A549 (cell line): ENCODE measurements at places on chromosomes 7 and 10.

- DNase-seq: no peak
Observed at GRCh38 chr7:39210362-39210761, 232.7 kb downstream of the POU6F2 start.

DNA sequence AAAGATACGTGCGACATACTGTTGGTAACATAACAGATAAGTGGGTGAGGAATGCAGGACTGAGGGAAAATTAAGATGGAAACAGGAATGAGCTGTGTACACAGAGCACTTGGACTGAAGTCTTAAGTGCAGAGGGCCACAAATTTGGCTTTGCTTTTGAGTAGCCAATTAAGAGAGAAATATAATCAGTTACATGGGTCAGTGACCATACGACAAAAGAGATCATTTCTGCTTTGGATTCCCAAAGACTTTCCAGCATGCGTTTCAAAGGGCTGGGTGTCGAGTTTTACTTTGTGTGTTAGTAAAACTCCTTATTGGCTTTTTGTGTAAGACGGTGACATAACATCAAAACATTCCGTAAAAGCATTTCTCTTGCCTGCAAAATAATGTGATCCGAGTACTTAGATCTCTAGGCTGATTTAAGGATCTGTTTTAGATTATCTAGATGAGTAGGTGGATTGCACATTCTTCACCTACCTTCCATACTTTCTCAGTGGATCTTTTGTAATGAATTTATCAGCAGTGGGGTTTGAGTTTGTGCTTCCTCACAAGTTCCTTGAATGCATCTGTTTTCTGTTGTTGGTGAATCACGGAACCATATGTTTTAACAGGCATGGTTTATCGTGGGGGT, 7.5 kb downstream of the RABGEF1 start:
- no peak for DNase-seq

- DNase-seq: no peak
Observed at GRCh38 chr7:69285854-69286253, 312.4 kb upstream of the AUTS2 start.

DNA sequence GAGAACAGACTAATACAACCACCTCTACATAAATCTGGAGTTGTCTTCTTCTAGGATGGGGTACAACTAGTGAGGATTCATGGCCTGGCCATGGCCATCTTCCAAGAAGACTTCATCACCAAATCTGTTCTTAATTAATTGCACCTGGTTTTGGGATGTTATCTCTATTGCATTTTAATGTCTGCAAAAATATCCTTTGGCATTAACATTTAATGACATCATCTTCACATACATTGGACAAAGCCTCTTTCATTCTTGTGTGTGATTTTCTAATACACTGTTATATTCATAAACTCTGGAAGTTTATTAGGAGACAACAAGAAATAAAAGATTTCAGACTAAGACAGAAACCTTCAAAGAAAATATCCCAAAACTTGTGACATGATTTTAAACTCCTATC, 124.2 kb upstream of the ABCB5 start:
- DNase-seq: no peak

- DNase-seq: no peak
Observed at GRCh38 chr7:113176836-113177235, 58.5 kb upstream of the SMIM30 start.

GRCh38 chr10:14670551-14671240, 104.0 kb downstream of the FAM107B start:
- DNase-seq: peak; percentile 80

DNA sequence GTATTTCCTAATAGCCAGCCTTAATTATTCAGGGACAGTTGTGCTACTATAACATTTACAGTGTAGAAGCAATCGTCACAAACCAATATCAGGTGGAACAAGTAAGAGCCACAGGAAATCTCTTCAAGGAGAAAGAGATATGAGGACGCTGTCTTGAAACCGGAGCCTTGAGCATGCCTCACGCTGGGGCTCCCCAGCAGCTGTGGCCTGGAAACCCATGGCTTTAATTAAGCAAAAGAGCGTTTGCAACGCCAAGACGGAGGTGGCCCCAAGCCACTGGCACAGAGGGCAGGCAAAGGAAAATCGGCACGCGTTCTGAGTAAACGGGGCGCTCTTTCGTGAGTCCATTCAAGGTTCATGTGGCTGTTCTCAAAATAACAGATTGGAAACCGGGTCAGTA, 84.4 kb downstream of the C10orf90 start:
- no peak for DNase-seq

- no peak for DNase-seq
Observed at GRCh38 chr10:129467359-129468064, 471 bp downstream of the MGMT start.

DNA sequence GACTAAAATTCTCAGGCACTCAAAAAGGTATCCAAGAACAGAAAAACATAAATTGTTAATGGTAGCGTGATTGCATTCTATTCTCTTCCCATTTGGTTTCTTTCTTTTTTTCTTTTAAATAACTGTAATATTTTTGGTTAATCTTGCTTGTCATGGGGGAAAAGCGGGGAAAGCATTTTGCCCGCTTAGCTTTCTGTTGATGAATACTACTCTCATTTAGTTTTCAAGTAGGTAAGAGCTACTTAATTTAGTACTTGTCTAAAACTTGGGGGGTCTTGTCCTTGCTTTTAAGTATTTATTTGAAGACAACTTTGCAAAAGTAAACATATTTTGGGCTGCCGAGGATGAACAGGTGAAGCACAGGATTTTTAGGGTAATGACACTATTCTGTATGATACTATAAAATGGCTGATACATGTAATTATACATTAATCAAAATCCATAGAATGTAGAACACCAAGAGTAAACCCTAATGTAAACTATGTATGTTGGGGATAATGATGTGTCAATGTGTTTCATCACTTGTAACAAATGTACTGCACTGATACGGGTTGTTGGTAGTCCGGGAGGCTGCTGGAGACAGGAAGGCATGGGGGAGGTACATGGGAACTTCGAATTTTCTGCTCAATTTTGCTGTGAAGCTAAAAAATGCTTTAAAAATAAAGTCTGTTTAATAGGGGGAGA, 1.7 kb downstream of the TES start:
- DNase-seq: no peak

- no peak for DNase-seq
Observed at GRCh38 chr10:5973069-5973468, 4.3 kb downstream of the IL15RA start.

DNA sequence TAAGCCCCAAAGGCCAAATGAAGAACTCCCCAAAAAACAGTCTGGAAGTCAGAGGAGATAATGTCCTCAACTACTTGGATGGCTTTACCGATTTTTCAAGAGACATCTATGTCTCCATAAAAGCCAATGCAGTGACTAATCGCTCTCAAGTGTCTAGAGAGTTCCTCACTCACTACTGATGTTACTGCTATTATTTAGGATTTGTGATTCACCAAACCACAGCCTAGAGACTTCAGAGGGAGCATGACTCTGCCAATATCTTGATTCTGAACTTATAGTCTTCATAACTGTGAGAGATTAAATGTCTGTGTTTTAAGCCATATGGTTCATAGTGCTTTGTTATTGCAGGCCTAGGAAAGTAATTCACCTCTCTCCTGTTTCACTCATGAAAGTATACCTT, 160.2 kb downstream of the IPMK start:
- DNase-seq: peak; percentile 5

- no peak for DNase-seq
Observed at GRCh38 chr7:104124893-104125477, 82.8 kb downstream of the ORC5 start.

DNA sequence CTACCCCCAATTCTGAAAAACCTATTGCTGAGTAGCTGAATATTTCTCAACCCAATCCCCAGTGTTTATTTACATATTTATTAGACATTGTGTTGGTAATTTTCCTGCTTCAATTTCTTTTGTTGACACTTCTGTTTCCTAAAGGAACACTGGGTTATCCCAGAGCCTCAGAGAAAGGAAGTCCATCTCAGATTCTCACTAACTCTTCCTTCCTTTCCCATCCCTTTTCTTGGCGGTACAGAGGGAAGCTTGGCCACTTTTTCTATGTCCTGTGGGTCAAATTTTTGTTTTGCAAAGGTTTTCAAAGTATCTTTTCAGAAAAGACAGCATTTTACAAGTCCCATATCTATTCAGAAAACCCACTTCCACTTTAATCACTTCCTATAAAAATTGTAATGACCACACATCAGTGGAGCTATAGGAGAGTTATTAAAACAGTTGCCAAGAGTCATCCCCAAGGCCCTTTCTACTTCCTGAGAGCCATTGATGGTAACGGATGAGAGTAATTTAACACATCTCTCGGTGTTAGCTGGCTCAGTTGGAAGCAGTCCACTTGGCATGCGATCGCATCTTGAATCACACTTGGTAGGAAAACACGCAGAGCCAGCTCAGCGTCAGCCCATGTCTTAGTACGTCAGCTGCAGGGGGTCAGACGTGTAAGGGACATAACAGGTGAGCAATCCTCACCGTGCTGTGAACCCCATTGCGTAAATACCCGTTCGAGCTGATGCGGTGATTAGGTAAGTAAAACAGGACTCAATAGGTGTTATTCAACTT, 231.1 kb upstream of the ADARB2 start:
- no peak for DNase-seq

- no peak for DNase-seq
Observed at GRCh38 chr10:22925088-22925487, 2.8 kb upstream of the ARMC3 start.

GRCh38 chr7:39271402-39271801, 293.7 kb downstream of the POU6F2 start:
- no peak for DNase-seq

- no peak for DNase-seq
Observed at GRCh38 chr10:110717781-110718589, 73.8 kb downstream of the RBM20 start.

DNA sequence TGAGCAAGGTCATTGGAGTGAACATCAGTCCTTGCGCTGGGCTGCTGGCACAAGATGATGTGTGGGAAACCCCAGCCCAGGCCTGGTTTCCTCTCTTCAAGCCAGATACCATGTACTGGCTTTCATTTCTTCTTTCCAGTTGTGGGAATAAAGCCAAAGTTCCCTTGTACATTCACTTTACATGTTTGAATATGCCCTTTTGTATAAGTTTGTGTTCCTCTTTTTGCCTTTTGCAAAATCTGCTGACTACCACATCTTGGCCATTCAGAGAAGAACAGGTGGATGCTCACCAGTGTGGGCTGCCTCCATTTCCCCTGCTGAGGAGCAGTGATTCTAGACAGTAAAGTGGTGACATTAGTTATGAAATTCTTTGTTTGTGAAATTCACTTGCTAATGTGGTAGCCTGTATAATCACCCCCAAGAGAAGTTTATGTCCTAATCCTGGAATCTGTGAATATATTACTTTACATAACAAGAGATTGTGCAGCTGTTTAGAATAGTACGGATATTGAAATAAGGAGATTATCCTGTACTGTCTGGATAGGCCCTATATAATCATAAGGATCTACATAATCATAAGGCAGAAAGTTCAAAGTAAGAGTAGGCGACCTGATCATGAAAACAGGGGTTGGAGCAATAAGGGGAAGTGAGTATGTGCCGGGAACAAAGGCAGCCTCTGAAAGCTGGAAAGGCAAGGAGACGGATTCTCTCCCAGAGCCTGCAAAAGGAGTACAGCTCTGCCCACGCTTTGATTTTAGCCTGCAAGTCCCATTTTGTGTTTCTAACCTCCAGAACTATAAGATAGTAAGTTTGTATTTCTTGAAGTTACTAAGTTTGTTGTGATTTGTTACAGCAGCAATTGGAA, 18.8 kb upstream of the AOAH start:
- no peak for DNase-seq

- no peak for DNase-seq
Observed at GRCh38 chr10:51079331-51079730, 5.0 kb downstream of the PRKG1 start.

- DNase-seq: no peak
Observed at GRCh38 chr7:18906901-18907300, 210.5 kb downstream of the TWIST1 start.

GRCh38 chr10:27699776-27700175, 45.8 kb downstream of the MKX start:
- DNase-seq: no peak

DNA sequence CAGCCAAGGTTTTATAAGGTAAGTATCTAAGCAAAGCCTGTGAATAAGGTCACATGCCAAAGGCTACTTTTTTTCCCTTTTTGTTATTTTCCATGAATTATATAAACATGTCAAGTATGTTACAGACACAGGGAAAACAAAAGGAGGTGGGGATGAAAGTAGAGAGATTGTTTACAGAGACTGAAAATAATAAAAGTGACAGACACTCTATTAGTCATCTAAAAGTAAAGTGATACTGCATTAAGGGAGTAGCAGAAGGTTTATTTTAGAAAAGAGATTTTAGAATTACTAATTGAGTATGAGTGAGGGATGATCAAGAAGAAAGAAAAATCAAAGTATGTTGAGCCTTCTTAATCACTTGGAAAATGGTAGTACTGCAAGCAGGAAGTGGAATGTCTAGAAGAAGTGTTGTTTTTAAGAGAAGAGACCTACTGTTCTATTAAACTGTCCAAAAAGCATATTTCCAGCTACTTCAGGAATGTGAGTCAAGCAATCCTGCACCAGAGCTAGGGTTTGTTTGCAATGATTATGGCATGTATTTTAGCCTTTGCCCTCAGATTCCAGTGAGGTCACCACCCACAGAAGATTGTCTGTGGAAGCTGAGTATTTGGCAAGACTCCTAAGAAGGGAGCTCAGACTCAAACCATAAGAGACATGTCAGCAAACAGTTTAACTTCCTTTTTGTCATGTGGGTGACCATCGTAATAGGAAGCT, 177.9 kb upstream of the PLXDC2 start:
- DNase-seq: peak; percentile 3

DNA sequence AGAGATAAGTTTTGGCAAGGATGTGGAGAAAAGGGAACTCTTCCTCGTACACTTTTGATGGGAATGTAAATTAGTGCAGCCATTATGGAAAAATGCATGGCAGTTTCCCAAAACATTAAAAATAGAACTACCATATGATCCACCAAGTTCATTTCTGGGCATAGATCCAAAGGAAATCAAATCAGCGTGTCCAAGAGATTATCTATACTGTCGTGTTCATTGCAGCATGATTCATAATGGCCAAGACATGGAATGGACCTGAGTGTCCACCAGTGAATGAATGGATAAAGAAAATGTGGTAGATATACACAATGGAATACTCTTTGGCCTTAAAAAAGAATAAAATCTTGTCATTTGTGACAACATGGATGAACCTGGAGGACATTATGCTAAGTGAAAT, 70.3 kb upstream of the RSU1 start:
- no peak for DNase-seq

DNA sequence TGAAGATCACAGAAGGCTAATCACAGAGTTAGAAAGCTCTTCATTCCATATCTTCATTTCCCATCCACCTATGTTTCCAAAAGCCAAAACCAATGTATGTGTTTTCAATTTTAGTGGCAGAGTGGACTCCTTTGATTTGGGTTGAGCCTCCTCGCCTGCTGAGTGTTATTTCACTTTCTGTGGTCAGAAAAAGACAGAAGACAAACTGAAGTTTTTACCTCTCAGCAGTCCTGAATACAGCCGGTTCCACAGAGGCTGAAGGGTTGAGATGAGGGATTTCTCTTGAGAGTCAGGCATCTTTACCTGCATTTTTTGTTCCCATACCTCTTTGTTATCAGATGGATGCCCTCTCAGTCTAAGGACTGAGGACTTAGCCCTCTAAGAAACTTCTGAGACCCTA, 659.6 kb downstream of the CCSER2 start:
- DNase-seq: no peak

- DNase-seq: peak; percentile 13
Observed at GRCh38 chr10:33421789-33422462, 87.5 kb upstream of the NRP1 start.

- no peak for DNase-seq
Observed at GRCh38 chr10:116748471-116748870, 6.1 kb upstream of the HSPA12A start.
